Tibial nerve (tissue), 4 donors: ENCODE measurements at places on chromosomes 16 and 17.

DNA sequence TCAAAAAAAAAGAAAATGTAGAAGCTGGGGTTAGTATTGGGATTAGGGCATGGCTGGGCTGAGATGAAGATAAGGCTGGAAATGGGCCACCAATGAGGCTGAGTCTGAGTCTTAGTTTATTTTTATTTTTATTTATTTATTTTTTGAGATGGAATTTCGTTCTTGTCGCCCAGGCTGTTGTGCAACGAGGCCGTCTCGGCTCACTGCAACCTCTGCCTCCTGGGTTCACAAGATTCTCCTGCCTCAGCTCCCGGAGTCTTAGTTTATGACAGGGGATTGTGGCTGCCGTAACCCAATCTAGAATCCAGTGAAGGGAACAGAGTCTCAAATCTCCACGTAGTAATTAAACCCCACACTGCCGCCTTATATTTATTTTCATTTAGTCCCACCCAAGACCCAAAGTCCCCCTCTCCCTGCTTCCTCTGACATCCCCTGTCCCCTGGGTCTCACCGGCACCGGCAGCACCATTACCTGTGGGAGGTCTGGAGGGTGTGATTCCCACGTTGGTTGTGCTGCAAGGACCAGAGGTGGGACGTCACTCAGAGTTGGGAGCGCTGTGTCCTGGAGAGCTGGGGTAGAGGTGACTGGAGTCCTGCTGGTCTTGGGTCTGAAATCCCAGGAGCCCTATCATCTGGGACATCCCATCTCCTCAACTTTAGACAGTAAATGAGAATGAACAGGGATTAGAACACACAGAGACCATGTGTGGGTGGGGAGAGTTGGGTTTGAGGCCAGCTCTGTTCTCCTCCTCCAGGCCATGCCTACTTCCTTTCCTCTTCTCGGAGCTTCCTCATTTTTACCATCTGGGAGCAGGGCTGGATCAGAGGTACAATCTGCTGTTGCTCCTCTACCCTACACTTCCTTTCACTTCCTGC, at the start of gene CLEC10A:
TSS of gene CLEC10A (minus strand) at position 671 of the 875 bp plus-strand sequence. CDS start 1,439 bp downstream, outside the sequence.
- DNase-seq = no peak

DNA sequence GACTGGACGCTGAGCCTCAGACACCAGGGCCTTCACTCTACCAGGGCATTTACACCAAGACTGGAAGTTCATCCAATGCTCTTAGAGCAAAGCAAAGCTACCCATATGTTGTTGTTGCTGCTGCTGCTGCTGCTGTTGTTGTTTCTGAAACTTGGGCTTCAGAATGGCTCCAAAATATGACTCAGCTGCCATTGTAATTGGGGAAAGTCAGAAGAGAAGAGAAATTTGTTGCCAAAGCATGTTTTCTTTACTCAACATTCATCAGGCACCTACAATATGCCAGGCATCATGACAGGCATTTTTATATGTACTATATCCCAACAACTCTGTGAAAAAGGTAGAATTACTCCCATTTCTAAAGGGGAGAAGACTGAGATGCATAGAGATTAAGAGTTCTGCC, 11.9 kb downstream of the KRT32 start:
- no peak for DNase-seq

GRCh38 chr17:34008125-34008524, 247.0 kb upstream of the CCL2 start:
- DNase-seq = no peak

GRCh38 chr17:63775420-63775819, 1.4 kb downstream of the DDX42 start:
- no peak for DNase-seq
